ENCODE measurements at places on chromosomes 1 and 21. TPM values are rescaled to one million over a fixed set of nuclear protein-coding genes. Genes with fewer than 3 reads are reported as not detected.

LRRC7 gene
- 215 TPM for total RNA-seq

ANKRD45 gene
- total RNA-seq, result 19.4 TPM

NTMT2 gene
- total RNA-seq, result 0.49 TPM

PRDM16 gene
- 5.9 TPM for total RNA-seq

VSIG8 gene
- total RNA-seq, result not detected

HES2 gene
- not detected for total RNA-seq

KCNJ10 gene
- 5.9 TPM for total RNA-seq

SAMSN1 gene
- 2.7 TPM for total RNA-seq

SLC44A3 gene
- 1.7 TPM for total RNA-seq

RUNX3 gene
- under 0.01 TPM for total RNA-seq

BSND gene
- total RNA-seq, result not detected

CRNN gene
- total RNA-seq, result not detected

ZNF593OS gene
- not detected for total RNA-seq

GSTM5 gene
- 1.7 TPM for total RNA-seq
